Activated CD8-positive, alpha-beta memory T cell treated with anti-CD3 and anti-CD28 coated beads, Interleukin-2, amount 10 ng/mL, durations not matched to agents 7 days and 5 days (primary cell): ENCODE measurements at places on chromosomes 1 and 21. TPM values are rescaled to one million over a fixed set of nuclear protein-coding genes. Genes with fewer than 3 reads are reported as not detected.

- DNase-seq = peak; percentile 52
These were observed 819 bp upstream of the GPR3 start for GRCh38 chr1:27391511-27392095.

DNA sequence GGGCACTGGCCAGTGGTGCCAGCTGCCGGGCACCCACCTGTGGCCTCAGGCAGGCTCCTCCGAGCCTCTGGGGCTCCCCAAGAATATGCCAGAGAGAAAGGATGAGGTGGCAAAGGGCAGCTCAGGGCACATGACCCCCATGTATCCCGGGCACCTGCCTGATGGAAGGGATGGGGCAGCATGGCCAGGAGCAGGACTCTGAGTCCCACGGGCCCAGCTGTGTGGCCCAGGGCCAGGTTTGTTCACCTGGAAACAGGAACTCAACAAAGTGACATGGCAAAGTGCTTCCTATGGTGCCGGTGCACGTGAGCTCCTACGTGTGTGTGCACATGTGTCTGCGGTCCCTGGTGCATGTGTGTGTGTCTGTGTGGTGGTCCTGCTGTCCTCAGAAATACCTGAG, 9.5 kb upstream of the GPR153 start:
- no peak for DNase-seq

GRCh38 chr1:19124273-19124672, 85.8 kb downstream of the UBR4 start:
- no peak for DNase-seq

GRCh38 chr1:42841010-42841409, 5.4 kb upstream of the ZNF691 start:
- DNase-seq = no peak

DNA sequence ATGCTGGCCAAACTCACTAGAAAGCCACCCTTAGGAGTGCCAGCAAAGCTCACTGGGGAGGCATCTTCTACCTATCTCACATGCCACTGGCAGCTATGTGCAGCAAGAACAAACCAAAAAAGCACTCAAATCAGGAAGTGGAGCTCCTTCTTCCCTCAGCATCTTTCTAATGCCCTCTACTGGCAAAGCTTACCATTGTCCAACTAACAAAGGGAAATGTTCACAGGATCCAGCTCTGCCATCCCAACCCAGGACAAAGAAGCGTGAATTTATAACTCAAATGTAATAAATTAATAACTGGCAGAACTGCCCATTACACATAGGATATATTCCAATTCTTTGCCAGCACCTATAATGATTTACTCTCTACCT, 38.9 kb downstream of the LEPR start:
- DNase-seq = no peak

- no peak for DNase-seq
These were observed 16.1 kb downstream of the OXCT2 start for GRCh38 chr1:39754906-39755504.

Gene CDA
- not detected for total RNA-seq

Gene SPRR2G
- not detected for total RNA-seq

- DNase-seq = no peak
These were observed 3.7 kb upstream of the PAQR6 start for GRCh38 chr1:156251527-156251926.

DNA sequence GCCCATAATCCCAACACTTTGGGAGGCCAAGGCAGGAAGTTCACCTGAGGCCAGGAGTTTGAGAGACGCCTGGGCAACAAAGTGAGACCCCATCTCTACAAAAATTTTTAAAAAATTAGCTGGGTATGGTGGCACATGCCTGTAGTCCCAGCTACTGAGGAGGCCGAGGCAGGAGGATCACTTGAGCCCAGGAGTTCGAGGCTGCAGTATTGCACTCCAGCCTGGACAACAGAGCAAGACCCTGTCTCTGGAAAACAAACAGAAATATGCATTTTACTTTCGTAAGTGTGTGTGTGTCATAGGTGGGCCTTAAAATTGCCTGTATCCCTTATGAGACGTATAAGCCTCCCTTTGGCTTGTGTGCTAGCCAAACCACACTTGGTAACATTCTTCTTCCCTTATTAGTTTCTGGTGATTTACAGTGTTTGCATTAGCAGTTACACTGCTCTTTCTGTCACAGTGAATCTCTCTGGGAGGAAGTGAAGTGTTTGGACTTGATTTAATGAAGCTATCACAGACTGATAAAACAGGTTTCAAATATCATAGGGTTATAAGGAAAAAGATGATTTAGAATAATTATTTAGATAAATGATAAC, 48.9 kb upstream of the KIF26B start:
- no peak for DNase-seq

DNA sequence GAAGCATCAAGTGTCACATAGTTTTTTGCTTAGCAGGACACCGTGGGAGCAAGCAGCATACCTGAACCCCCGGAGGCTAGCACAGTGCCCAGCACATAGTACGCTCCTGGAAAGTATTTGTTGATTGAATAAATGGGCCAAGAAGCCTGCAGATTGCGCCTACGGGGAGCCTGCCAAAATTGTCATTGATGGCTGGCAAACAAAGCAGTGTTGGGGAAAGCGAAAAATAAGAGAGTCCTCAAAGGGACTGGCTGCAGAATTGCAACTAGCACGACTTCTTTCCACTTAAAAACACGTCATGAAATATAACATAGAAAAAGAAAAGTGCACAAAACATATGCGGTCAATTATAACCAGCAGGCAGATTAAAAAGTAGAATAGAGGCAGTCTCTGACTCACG, 125.2 kb upstream of the GALNT2 start:
- no peak for DNase-seq

Gene MSH4
- 0.38 TPM for total RNA-seq

Gene TRPM2
- 21.2 TPM for total RNA-seq

Gene EPHA2
- not detected for total RNA-seq

- DNase-seq = peak; percentile 55
These were observed 43.5 kb downstream of the CD34 start for GRCh38 chr1:207867136-207868109.

DNA sequence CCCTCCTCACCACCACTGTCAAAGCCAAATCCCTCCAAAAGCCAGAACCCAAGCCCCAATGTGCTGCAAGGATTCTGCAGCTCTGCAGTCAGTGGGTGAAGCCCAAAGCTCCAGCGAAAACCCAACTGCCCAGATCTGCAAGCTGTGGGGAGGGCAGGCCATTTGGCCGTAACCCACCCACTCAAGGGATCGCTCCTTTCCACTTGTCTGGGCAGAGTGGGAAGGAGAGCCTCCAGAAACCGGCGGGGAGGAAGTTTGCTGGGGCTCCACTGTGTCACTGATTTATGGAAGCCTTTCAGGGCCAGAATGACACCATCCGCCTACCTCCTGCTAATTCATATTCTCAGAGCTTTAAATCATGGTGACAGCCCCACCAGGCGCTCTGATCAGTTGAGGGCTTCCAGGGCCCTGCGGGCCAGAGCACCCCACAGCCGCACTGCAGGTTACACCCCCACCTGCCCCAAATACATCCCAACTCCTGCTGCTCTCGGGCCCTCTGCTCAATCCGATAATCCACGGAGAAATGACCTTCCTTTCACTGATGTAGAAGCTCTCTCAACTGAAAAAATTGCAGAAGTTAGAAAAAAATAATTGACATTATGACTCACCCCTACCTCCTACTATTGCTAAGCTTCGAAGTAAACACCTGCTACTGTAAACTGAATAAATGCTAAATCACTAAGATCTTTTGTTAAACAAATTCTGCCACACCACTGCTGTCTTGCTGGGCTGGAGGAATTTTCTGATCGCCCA, 40.6 kb upstream of the RAB4A start:
- DNase-seq = no peak
